Memory B cell (primary cell): ENCODE measurements at places on chromosomes 7 and 10.
A peak's percentile ranks its signal among the peaks of the same experiment; 100 is the strongest.

- peaks cover under 1% of the 10 kb centered on the region for H3K27me3 ChIP-seq
- no peak overlapping the region for H3K27ac ChIP-seq
- peaks cover 3% of the 10 kb centered on the region for H3K4me1 ChIP-seq
- H3K36me3 ChIP-seq: peaks cover 6% of the 10 kb centered on the region
- no peak for DNase-seq
- no peak overlapping the region for H3K4me3 ChIP-seq
These were observed 61.7 kb upstream of the ELN start for GRCh38 chr7:73966062-73966940.

DNA sequence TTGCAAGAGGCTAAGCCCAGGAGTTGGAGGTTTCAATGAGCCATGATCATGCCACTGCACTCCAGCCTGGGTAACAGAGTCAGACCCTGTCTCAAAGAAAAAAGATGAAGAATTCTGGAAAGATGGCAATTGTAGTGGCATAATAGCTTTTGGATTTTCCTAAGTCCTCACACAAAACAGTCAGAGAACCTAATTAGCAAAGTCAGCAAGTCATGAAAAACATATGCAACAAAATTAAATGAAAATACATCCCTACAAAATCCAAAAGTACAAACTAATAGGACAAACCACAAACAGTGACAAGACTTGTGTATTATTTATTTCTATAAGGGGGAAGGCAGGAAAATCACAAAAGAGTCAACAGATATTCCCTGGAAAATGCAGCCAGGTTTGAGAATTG, 362.3 kb upstream of the PLXDC2 start:
- no peak for DNase-seq
- no peak overlapping the region for H3K4me3 ChIP-seq
- no peaks in the 10 kb centered on the region for H3K4me1 ChIP-seq

- peaks cover 2% of the 10 kb centered on the region for H3K36me3 ChIP-seq
- H3K27ac ChIP-seq: no peak overlapping the region
- H3K4me1 ChIP-seq: peaks cover 21% of the 10 kb centered on the region
- DNase-seq: no peak
These were observed 860 bp downstream of the IQUB start for GRCh38 chr7:123533553-123533917.

DNA sequence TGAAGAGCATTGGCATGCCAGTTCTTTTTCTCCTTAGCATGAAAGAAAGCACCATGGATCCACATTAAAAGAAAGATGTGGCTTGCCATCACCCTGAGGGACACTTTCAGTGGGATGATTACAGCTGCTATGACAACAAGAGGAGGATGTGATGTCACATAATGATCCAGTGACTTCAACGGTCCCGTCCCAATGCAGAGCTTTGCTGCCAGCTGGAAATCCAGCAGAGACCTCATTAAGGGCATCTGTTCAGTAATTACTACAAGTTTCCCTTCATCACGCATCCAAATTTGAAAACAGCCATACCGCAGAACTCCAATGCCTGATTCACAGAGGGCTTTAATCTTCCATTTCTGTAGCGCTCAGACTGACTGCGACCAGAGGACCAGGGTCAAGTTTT, 206.6 kb downstream of the LSM5 start:
- no peak for DNase-seq
- no peaks in the 10 kb centered on the region for H3K36me3 ChIP-seq
- no peak overlapping the region for H3K4me3 ChIP-seq
- no peak overlapping the region for H3K27ac ChIP-seq

DNA sequence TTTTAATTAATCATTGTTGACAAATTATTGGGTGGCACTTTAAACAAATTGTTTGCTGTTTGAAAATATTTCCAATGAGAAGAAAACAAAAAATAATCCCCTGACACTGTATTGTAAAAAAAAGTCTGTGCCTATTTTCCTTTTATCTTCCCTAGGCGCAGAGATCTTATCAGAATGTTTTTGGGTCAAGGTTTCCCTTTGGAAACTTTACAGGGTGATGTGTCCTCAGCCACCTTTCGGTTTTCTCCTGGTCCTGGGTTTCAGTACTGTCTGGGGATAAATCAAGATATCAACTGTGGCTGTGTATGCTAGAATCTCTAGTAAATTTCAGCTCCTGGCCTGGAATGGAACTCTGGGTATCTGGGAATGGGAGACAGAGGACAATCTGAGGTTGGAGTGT, 1.4 kb downstream of the ZNF107 start:
- peak overlapping the region; percentile 96 for H3K27ac ChIP-seq
- peaks cover 27% of the 10 kb centered on the region for H3K4me1 ChIP-seq
- peaks cover 21% of the 10 kb centered on the region for H3K36me3 ChIP-seq
- H3K4me3 ChIP-seq: peak overlapping the region; percentile 97

DNA sequence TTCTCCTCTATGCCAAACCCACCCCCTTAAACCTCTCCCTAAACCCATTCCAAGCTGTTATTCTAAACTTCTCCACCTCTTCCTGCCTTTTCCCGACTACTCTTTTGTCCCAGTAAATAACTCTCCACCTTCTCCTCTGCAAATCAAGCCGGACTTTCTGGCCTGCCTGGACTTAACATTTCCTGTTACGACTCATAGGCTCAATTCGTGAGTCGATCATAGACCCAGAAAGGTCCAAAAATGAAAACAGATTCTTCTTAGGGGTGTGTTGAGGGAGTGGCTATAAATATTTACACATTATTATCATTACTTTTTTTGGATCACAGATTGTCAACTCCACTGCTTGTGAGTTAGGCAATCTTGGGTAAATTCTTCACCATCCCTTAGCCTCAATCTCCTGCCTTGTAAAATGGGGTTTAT, 59.0 kb upstream of the HABP2 start:
- no peaks in the 10 kb centered on the region for H3K4me1 ChIP-seq
- no peak overlapping the region for H3K27ac ChIP-seq
- no peak overlapping the region for H3K4me3 ChIP-seq
- no peak for DNase-seq

DNA sequence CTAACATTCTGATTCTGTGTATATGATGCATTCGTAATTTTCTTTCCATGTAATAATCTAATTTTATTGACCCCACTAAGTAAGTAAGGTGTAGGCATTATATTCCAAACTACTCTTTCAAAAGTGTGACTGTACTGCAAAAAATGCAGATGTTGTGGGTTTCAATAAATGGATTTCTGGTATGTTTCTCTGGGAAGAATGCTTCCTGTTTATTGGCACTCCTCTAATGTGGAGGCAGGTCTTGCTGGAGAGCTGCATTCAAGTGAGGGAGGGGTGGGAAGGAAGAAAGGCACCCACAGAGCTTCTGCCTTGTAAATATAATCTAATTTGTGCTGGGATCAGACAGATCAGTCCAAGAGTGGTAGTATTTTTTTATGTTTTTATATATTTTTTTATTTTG, 23.9 kb downstream of the ST7 start:
- no peak for DNase-seq
- no peaks in the 10 kb centered on the region for H3K27me3 ChIP-seq
- H3K36me3 ChIP-seq: peaks cover 12% of the 10 kb centered on the region
- H3K4me3 ChIP-seq: no peak overlapping the region
- no peaks in the 10 kb centered on the region for H3K4me1 ChIP-seq

DNA sequence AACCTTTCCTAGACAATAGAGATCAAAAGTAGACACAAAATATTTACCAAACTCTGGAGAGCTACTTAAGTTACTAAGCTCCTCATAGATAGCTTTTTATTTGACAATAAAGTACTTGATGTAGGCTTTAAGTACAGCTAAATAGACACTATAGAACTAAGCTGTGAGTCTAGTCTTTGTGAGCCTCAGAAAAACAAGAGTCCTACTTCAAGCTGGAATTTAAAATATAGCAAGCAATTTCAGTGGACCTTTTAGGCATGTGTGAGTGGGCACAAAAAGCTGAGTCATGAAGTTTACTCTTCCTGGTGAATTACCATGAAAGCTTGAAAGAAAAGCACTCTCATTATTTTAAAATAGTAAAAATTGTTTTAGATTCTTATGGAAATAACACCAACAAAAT, 76.1 kb downstream of the ADD3 start:
- no peak overlapping the region for H3K4me3 ChIP-seq
- peak overlapping the region; percentile 83 for H3K27ac ChIP-seq
- H3K36me3 ChIP-seq: peaks cover 22% of the 10 kb centered on the region
- H3K27me3 ChIP-seq: no peaks in the 10 kb centered on the region
- peaks cover 44% of the 10 kb centered on the region for H3K4me1 ChIP-seq

- no peak for DNase-seq
- peaks cover 2% of the 10 kb centered on the region for H3K36me3 ChIP-seq
- H3K27ac ChIP-seq: no peak overlapping the region
- H3K4me1 ChIP-seq: peaks cover 6% of the 10 kb centered on the region
- no peak overlapping the region for H3K4me3 ChIP-seq
- peaks cover 7% of the 10 kb centered on the region for H3K27me3 ChIP-seq
These were observed 55.8 kb upstream of the LANCL2 start for GRCh38 chr7:55309040-55309991.

- H3K4me3 ChIP-seq: no peak overlapping the region
- H3K27ac ChIP-seq: no peak overlapping the region
- H3K36me3 ChIP-seq: no peaks in the 10 kb centered on the region
- peaks cover 2% of the 10 kb centered on the region for H3K27me3 ChIP-seq
- H3K4me1 ChIP-seq: no peaks in the 10 kb centered on the region
- no peak for DNase-seq
These were observed 816.7 kb downstream of the XPNPEP1 start for GRCh38 chr10:109106604-109107003.

DNA sequence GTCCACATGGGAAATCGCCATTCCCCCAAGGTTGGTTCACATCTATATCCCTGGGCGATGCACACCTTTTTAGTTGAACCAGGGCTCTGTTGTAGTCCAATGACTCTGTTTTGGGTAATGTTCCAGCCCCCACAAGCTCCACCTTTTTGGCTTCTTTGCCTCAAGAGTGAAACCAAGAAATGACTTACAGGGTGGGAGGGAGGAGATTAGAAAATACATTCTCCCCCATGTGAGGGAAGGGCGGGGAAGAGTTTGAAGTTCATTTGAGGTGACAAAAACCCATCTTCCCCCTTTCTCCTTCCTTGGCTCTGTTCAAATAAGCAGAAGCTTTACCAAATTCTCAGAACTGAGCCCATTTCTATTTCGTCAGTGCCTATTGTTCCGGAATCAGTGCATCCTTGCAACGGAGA, 82.8 kb downstream of the GATA3 start:
- H3K4me3 ChIP-seq: no peak overlapping the region
- no peaks in the 10 kb centered on the region for H3K36me3 ChIP-seq

- no peak overlapping the region for H3K27ac ChIP-seq
- no peaks in the 10 kb centered on the region for H3K4me1 ChIP-seq
- H3K27me3 ChIP-seq: no peaks in the 10 kb centered on the region
- H3K4me3 ChIP-seq: no peak overlapping the region
These were observed 144.2 kb upstream of the NRP1 start for GRCh38 chr10:33478675-33479125.

DNA sequence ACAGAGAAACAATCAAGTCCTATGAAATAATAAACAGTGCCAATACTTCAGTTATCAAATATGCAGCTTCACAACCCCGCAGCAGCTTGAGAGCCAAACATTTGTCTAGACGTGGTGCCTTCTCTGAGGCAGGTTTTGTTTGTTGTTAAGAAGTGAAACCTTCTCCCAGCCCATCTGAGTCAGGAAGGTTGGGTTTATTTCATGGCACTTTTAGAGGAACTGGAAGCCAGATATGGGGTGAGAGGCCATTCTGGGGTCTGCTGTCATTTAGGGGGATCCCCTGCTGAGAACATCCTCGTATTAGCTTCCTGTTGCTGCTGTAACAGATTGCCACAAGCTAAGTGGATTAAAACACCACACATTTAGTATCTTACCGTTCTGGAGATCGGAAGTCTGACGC, 113.6 kb downstream of the GRK5 start:
- no peaks in the 10 kb centered on the region for H3K27me3 ChIP-seq
- H3K27ac ChIP-seq: peak overlapping the region; percentile 63
- no peak overlapping the region for H3K4me3 ChIP-seq

- no peak overlapping the region for H3K4me3 ChIP-seq
- H3K36me3 ChIP-seq: no peaks in the 10 kb centered on the region
- no peak overlapping the region for H3K27ac ChIP-seq
- no peak for DNase-seq
- no peaks in the 10 kb centered on the region for H3K27me3 ChIP-seq
- no peaks in the 10 kb centered on the region for H3K4me1 ChIP-seq
These were observed 961.5 kb downstream of the KCNMA1 start for GRCh38 chr10:76675951-76676587.

DNA sequence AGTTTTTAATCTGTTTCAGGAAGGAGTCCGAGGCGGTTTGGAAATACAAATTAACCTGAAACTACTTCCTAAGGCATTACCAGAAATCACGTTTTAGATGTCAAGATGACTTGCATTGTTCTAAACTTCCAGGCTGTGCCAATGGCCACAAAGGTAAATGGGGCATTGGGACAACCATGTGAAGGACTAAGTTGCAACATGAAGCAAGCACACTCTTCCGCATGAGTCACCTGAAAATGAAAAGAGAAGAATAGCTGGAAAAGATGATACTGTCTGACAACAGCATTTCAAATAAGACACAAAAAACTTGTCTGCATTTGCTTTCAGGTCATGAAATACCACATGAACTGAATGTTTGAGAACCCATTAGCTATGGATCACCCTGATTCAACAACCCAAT, 262.1 kb downstream of the AHR start:
- no peaks in the 10 kb centered on the region for H3K36me3 ChIP-seq
- H3K27ac ChIP-seq: no peak overlapping the region
- no peak for DNase-seq
- peaks cover 6% of the 10 kb centered on the region for H3K27me3 ChIP-seq
- no peak overlapping the region for H3K4me3 ChIP-seq
- no peaks in the 10 kb centered on the region for H3K4me1 ChIP-seq

GRCh38 chr7:25891591-25891990, 260.4 kb upstream of the NFE2L3 start:
- DNase-seq: no peak
- peaks cover 21% of the 10 kb centered on the region for H3K27me3 ChIP-seq
- no peaks in the 10 kb centered on the region for H3K36me3 ChIP-seq
- no peak overlapping the region for H3K4me3 ChIP-seq
- H3K4me1 ChIP-seq: peaks cover 26% of the 10 kb centered on the region
- no peak overlapping the region for H3K27ac ChIP-seq

DNA sequence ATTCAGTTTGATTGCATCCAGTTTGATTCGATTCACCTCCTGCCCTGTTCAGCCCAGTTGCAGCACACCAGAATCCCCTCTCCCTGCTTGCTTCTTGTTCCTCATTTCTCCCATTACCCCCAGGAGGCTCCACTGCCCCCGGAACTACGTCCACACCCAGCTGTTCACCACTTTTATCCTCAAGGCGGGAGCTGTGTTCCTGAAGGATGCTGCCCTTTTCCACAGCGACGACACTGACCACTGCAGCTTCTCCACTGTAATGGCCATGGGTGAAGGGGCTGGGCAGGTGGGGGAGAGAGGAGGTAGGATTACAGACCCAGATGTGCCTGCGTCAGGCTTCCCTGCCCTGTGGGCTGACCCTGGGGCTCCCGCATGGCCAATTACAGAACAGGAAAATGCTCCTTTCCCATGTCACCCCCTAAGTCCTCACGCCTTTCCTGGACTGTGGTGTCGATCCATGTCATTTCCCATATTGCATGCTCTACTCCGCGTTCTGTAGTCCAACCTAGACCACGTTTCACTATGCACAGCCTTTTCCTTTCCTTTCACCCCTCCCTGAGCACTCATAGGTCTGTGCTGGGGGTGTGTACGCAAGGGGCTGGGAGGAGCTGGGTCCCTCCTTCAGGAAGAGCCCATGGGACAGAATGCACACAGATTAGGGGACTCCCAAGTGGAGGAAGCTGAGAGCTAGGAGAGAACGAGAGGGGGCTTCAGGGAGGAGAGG, 8.2 kb downstream of the GHRHR start:
- H3K4me1 ChIP-seq: peaks cover 20% of the 10 kb centered on the region
- peaks cover 2% of the 10 kb centered on the region for H3K36me3 ChIP-seq
- peaks cover 22% of the 10 kb centered on the region for H3K27me3 ChIP-seq
- no peak overlapping the region for H3K27ac ChIP-seq
